ENCODE measurements at places on chromosomes 2 and 18.

DNA sequence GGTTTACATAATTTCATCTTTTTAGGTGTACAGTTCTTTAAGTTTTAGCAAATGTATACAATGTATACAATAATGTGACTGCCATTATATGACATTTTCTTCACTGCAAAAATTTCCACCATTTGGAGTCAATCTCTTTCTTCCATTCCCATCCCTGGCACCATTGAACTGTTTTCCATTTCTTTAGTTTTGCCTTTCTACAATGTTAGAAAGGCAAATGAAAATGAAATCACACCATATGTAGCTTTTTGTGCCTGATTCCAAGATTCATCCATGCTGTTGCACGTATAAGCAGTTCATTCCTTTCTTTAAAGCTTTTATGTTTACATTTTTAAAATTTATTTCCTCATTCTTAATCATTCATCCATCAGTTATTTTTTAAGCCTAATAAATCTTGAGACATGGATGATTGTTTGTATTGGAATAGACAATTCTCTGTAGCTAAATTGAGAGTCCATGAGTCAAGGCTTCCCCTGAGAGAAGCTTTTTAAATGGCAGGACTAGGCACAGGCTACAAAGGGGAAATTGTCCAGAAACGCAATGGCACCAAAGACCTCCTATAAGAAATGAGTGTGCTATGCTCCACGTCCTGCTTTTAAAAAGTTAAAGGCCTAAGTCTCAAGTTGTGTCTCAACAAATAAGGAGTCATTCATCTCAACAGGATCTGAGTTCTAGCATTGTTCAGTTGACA, 8.7 kb upstream of the COL5A2 start:
- DNase-seq: no peak

- DNase-seq: peak; percentile 14
Measured at GRCh38 chr2:224412141-224413015, 10.5 kb upstream of the FAM124B start.

DNA sequence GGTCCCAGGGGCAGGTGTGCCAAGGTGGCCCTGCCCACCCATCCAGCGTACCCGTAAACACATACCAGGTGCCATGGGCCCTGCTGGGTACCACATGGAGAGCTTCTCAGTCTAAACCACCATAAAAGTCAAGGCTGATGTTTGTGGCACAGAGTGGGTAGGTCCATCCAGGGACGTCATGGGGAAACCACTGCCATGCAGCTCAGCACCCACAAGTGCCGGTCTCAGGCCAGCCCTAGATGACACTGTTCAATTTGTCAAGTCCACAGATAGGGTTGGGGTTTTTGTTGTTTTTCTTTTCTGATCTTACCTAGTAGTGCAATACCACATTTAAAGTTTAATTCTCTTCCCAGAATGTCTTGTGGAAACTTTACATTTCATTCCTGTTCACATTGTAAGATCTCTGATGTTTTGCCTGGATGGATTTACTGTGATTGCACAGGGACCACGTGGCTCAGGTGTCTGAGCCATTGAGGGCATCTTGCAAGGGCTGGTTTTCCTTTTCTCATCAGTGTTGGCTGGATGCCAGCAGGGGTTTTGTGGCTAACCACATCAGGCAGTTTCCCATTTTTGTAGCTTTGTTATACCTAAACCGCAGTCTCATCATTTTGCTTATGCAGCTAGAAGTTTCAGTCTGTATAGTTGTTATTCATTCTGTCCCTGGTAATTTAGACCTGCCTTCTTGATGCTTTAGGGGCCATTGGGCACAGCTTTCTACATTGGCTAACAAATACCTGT, 64.7 kb downstream of the STK25 start:
- peak; percentile 60 for DNase-seq

GRCh38 chr18:41466436-41467160, 488.4 kb upstream of the PIK3C3 start:
- DNase-seq: no peak

DNA sequence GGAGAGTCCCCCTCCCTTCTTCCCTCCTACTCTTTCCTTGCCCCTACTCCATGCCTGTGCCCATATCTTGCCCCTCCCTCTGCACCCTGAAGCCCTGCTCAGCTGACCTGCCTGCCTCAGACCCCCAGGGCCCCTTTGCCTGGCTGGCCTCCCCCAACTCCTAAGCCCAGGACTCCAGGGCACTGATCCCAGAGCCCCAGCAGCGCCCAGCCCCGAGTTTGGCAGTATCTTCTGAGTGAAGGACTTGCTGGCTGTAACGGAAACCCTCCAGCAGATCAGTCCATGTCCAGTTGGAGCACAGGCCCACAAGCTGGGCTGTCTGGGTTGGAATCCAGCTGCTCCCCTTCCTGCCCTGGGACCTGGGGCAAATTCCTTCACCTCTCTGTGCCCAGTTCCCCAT, 46.0 kb downstream of the MCFD2 start:
- DNase-seq: no peak

DNA sequence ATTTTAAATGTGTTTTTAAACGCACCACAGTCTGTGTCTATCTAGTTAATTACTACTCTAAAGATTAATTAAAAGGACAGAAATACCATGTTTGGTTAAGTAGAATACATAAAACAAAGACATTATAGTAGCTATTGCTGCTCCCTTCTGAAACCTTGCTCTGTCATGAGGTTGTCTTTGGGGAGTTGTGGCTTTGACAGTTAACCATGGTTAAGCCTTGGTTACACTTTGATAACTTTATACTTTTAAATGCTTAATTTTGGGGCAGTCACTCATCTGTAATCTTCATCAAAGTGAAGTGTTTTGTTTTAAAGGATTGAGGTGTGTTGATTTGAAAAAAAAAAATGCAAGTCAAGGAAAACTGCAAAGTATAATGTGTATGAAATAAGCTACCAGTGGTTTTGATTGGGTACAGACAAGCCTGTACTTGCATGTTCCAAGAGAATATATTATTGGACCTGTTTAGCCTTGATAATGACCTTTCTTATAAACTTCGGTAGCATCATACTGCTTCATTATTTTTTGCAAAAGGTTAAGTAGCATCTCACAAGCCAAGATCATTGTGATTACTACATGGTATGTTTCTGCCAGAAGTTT, 29.8 kb upstream of the TBR1 start:
- no peak for DNase-seq

- no peak for DNase-seq
Measured at GRCh38 chr2:42726680-42727079, 37.3 kb downstream of the OXER1 start.

- no peak for DNase-seq
Measured at GRCh38 chr2:233705911-233706506, 6.7 kb upstream of the UGT1A5 start.

GRCh38 chr2:225738735-225739134, 339.2 kb downstream of the NYAP2 start:
- no peak for DNase-seq

DNA sequence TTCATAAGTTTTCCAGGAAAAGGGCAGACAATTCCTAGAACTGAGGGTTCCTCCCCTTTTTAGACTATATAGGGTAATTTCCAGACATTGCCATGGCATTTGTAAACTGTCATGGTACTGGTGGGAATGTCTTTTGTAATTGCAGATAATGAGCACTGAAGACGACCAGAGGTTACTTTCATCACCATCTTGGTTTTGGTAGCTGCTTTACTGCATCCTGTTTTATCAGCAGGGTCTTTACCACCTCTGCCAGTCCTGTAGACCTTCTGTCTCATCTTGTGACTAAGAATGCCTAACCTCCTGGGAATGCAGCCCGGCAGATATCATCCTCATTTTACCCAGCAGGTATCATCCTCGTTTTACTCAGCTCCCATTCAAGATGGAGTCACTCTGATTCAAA, 583.9 kb upstream of the KLHL29 start:
- DNase-seq: no peak

DNA sequence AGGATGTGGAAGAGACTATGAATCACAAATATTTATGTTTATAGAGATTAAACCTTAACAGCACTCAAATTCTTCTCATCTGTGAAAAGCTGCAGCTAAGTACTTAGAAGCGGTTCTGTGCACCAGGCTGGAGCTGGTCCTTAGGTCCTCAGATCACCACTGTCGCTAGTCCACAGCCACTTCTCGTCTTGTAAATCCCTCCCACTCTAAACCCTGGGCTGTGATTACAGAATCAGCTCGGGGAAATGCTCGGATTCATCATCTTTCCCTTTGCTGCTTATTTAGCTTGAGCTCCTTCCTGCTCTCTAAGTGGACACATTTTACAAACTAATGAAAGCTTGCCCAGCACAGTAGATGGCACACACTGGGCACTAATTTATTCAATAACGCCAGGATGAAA, 61.7 kb downstream of the RNF152 start:
- no peak for DNase-seq

DNA sequence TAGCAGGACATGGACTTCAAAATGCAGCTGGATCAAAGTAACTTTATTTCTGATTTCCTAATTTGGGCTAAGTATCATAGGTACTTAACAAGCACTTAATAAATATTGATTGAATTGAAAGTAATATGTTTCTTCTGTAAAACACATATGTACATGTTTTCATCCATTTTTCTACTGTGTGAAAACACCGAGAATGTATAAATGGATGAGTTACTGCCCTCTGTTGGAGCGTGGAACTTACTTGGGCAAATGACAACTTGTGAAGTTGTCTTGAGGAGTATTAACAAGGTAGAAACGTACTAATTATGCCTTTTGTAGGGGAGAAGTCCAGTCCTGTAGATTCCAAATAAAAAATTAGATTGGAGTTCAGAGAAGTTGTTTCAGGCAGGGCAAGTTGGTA, 87.2 kb downstream of the PHLPP1 start:
- DNase-seq: no peak

- no peak for DNase-seq
Measured at GRCh38 chr18:12409469-12409868, 1.7 kb downstream of the PRELID3A start.

DNA sequence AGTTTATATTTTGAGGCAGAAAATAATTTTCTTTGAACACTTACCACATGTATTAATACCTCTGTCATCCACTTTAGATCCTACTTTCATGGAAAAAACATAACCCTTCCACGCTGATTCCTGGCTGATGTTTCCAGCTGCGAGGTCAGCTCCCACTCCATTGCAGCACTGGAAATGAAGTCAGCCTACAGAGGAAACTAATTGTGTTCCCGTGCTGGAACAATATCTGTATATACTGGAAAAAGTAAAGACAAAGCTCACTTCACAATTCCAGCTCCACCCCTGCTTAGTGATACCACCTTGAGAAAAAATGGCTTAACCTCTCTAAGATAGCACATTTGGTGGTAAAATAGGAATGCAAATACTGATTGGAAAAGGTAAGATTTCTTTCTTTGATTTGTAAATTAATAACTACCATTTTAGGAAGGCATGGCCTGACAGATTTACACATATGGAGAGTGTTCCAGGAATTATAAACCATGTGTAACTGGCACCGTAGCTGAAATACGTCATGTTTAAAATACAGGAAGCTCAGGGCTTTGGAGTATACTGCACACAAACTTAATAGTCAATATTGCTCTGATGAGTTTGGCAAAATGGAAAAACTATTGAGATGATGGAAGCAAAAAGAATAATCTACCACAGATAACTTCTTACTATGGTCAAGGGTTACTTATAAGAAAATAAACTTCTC, 90.0 kb downstream of the TRIB2 start:
- DNase-seq: no peak

DNA sequence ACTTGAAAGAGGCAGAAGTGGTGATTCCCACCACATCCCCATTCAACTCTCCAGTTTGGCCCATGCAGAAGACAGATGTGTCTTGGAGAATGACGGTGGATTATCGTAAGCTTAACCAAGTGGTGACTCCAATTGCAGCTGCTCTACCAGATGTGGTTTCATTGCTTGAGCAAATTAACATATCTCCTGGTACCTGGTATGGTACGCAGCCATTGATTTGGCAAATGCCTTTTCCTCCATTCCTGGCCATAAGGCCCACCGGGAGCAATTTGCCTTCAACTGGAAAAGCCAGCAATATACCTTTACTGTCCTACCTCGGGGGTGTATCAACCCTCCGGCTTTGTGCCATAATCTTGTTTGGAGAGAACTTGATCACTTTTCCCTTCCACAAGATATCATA, 411.5 kb upstream of the SMIM21 start:
- no peak for DNase-seq

GRCh38 chr2:238908960-238909951, 61.4 kb downstream of the TWIST2 start:
- DNase-seq: no peak

GRCh38 chr2:125313806-125314205, 1288.7 kb downstream of the CNTNAP5 start:
- no peak for DNase-seq

GRCh38 chr2:241857041-241857541, 1.6 kb downstream of the PDCD1 start:
- no peak for DNase-seq

- DNase-seq: no peak
Measured at GRCh38 chr2:287911-288757, at the start of gene ALKAL2. TSS of gene ALKAL2 (minus strand) at chr2:288091. CDS start at chr2:287835, 256 bp downstream.

DNA sequence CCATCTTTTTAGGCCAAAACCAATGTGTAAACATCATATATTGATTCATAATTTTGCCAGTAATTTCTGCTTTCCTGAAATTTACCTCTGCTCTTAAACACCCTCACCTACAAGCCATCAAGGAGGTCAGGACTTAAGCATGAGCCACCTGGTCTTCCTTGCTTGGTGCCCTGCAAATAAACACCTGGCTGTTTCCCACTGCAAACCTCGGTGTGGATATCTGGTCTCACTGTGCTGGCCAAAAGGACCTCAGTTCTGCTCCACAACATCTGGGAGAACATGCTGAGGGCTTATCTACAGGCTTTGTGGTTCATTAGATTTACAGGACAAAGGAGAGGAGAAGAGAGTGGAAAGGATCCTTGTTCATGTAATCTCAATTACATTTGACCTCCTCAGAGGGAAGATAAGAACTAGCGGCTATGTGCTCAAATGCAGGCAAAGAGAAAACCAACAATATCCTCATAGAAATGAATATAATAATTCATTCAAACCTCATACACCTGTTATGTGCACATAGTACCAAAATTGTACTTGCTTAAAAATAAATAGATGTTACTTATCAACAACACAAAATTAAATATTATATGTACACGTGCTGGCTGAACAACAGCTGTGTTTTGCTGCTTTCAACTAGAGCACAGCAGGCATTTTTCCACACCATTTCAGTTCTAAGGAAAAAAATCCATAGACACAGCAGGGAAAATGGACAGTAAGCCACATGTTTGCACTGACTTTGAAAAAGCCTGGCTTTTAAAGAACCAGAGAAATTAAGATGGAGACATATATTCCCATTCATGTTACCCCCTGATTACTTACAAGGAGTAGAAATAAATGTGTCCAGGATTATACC, 465.1 kb downstream of the LPIN1 start:
- no peak for DNase-seq

DNA sequence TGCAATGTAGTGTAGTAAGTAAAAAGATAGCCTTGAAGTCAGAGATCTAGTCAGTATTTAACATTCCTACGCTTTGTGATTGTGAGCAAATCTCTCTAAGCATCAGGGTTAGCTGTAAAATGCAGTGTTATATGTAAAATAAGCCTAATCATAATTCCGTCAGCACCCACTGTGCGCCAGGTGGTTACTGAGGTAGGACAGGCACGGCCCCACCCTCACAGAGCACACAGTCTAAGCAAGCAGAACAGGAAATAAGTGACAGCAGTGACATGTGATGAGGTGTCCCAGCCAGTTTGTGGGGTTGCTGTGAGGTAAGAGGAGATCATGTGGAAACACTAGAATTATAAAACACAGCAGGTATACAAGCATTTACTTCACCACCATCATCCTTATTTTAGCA, 267.1 kb downstream of the ICOS start:
- DNase-seq: no peak

Measured in Caki2 (cell line).